NCI-H2171 (cell line): ENCODE measurements at places on chromosomes 3 and 15.
A peak's percentile ranks its signal among the peaks of the same experiment; 100 is the strongest.

- DNase-seq, result no peak
Measured at GRCh38 chr3:81789691-81790090, 28.2 kb upstream of the GBE1 start.

- no peak for DNase-seq
Measured at GRCh38 chr3:87867001-87867400, 191.8 kb downstream of the CGGBP1 start.

DNA sequence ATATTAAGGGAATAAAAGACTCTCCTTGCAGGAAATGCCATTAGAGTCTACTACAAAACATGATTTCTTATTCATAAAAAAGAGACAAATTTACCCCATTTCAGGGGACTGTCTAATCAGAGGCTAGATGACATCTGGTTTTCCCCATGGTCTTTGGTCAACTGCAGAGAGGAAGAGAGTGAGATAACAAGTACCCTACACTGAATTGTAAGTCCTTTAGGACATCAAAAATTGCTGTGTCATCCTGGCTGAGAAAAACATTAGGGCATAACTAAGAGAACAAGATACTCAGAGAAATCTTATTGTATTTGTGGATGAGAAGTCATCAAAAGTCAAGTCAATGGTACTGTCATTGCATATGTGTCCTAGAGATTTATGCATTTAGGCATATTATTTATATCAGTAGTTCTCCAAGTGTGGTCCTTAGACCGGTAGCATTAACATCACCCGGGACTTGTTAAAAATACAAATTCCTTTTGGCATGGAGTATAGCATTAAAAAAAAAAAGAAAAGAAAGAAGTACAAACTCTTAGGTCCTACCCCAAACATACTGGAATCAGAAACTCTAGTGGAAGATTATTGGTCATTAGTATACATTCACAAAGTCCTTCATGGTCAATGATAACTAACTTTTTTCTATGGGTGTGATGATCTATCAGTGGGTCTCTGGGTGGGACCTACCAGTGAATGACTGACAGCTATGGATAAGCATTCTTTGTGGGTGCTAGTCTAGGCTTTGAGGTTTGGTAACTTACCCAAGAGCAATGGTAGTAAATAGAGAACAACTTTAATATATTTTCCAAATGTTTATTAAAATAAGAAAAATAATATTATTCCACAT is 29.0 kb upstream of the TBC1D5 start:
- DNase-seq, result no peak

DNA sequence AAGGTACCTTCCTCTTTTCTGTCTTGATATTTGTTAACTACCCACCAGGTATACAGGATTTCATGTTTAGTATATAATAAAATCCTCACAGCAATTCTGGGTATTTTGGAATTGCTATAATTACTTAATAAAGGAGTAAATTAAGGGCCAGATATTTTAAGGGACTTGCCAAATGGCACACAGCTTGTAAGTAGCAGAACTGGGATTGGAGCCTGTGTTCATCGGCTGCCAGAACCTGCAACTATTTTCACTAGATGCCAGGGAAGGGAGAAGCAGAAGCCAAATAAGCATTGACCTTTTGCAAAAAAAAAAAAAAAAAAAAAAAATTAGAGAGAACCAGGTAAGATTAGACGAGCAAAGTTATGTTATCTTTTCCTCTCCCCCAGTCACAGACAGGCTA is 683.3 kb upstream of the CADM2 start:
- DNase-seq, result no peak

GRCh38 chr15:78873793-78874765 is 1.4 kb downstream of the MORF4L1 start:
- no peak for DNase-seq

- no peak for DNase-seq
Measured at GRCh38 chr15:73607843-73608242, 25.3 kb downstream of the NPTN start.

DNA sequence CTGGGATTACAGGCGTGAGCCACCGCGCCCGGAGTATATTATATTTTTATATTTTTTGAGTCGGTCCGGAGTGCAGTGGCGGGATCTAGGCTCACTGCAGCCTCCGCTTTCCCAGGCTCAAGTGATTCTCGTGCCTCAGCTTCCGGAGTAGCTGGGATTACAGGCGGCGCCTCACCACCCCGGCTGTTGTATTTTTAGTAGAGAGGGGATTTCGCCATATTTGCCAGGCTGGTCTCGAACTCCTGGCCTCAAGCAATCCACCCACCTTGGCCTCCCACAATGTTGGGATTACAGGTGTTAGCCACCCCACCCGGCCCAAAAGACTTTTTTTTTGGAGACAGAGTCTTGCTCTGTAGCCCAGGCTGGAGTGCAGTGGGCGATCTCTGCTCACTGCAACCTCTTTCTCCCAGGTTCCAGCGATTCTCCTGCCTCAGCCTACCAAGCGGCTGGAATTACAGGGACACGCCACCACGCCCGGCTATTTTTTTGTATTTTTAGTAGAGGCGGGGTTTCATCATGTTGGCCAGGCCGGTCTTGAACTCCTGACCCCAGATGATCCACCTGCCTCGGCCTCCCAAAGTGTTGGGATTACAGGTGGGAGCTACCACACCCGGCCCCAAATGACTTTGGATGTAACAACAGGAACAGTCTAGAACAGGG is 1.0 kb downstream of the ZNF589 start:
- no peak for DNase-seq

DNA sequence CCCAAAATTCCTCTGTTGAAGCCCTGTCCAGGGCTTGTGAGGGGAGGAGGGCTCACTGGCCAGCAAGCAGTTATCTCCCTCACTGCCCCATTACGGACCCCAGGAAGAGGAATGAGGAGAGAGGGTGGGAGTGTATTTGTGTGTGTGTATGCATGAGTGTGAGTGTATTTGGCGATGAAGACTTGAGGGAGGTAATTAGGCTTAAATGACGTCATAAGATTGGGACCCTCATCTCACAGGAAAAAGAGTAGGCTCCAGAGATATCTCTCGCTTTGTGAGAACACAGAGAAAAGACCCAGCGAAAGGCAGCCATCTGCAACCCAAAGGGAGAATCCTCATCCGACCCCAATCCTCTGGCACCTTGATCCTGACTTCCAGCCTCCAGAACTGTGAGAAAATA is 32.2 kb downstream of the ADCY5 start:
- no peak for DNase-seq

- DNase-seq, result no peak
Measured at GRCh38 chr3:33581666-33582065, 136.4 kb downstream of the CLASP2 start.

GRCh38 chr3:53038679-53039375 is 7.0 kb downstream of the SFMBT1 start:
- DNase-seq, result no peak

DNA sequence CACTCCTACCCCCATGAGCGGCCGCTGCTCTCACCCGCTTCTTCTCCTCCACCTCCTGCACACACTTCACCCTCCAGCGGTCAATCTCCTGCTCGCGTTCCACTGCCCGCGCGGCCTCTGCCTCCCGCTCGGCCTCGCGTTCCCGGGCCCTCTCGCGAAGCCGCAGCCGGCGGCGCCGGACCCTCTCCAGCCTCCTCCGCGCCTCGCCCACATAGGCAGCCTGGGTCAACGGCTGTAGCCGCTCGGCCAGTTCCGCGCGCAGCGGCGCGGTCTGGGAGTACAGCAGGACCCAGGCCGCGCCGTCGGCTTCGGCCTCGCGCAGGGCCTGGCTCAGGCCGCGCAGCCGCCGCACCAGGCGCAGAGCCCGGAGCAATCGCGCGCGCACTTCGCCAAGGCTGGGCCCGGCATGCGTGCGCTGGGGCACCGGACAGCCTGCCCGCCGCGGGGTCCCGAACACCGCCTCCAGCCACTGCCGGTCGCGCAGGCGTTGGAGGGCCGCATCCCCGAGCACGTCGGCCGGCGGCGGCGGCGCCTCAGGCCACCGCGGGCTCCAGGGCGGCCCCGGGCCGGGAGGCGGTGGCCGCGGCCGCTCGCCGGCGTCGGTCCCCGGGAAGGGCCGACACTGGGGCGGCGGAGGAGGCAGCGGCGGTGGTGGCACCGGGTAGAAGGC is 595 bp downstream of the PDCD7 start:
- no peak for DNase-seq

DNA sequence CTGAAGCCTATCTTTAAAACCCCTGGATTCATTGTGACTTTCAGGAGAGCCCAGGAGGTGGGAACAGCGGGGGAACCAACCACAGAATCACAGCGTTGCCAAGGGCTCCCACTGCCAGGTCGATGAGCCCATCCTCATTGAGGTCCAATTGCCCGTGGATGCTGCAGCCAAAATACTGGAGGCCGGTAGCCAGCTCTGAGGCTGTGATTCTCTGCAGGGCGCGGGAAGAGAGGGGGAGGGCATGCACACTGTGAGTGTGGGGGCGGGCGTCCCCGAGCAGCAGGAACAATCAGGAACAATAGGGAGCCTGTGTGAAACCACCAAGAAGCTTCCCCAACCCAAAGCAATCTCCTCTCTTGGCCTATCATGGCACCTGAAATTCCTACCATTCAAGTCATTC is 53.4 kb downstream of the FEM1B start:
- no peak for DNase-seq

DNA sequence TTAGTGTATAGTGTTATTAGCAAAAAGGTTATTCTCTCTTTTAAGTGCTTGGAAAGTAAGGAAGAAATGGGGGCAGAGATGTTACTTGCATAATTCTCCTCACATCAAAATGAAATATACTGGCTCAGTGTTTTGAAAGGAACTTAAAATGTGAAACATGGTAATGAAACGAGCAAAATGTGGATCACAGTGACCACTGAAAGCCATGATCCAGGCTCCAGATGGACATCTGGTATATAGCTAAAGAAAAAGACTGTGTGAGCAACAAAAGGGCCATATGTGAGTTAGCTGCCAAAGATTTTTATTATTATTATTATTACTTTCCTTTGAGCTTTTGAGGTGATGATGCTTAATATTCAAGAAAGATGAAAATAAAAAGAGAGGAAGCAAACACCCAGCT is 89.6 kb downstream of the GAP43 start:
- no peak for DNase-seq

DNA sequence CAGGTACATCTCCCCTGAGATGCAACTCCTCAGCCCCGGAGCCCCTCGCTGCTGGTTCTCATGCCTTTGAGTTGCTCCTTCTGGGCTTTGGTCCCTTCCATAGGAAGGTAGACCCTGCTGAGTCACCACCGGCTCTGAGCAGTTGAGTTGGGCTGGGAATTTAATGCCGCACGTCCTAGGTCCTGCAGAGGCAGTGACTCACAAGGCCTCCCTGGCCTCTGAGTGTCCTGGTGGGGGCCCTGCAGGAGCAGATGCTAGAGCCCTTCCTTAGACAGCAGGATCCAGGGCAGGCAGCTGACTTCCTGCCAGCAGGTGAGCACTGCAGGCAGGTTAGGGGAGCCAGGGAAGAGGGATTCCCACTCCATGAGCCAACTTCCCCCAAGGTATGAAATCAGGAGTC is 5.5 kb upstream of the NTRK3 start:
- DNase-seq, result no peak

- DNase-seq, result no peak
Measured at GRCh38 chr3:158506456-158506855, 64.5 kb upstream of the MLF1 start.

GRCh38 chr3:129003578-129004112 is 2.5 kb downstream of the EFCC1 start:
- DNase-seq, result peak; percentile 89

DNA sequence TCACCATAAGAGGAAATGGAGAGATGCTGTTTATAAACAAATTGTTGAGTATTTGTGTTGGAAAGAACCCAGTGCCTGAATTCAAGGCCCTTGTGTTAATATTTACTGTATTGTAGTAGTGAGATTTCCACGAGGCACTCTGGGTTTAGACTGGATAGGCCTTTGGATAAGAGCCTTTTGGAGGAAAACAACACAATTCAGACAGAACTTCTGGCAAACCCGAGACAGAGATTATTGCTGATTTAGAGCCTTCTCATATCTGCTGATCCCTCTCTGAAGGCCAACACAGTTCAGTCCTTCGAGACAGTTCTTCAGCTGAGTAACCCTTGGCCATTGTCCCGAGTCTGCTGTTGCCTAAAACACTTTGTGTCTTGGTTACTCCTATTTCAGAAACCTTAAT is 55.7 kb downstream of the LMCD1 start:
- DNase-seq, result no peak

DNA sequence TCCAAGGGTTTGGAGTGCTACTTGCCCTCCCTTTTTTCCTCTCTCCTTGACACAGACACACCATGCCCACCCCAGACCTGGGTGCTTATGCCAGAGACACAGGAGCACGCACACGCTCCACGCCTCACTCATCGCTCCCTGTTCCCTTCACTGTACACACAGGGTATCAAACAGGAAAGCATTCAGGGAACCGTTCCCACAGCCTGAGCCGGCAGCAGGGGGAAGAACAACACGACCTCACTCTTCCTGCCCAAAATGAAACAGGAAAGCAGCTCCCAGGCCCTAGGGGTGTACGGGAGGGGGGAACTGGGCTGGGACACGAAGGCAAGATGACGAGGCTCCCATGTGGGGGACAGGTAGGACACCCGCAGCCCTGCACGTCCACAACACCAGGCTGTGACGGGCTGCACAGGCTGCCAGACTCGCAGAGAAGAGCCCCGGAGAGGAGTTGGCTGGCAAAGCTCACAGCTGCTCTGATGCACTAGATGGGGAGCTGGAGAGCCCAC is 11.2 kb downstream of the DLL4 start:
- peak; percentile 27 for DNase-seq

- no peak for DNase-seq
Measured at GRCh38 chr15:92095693-92096092, 242.2 kb downstream of the SLCO3A1 start.

DNA sequence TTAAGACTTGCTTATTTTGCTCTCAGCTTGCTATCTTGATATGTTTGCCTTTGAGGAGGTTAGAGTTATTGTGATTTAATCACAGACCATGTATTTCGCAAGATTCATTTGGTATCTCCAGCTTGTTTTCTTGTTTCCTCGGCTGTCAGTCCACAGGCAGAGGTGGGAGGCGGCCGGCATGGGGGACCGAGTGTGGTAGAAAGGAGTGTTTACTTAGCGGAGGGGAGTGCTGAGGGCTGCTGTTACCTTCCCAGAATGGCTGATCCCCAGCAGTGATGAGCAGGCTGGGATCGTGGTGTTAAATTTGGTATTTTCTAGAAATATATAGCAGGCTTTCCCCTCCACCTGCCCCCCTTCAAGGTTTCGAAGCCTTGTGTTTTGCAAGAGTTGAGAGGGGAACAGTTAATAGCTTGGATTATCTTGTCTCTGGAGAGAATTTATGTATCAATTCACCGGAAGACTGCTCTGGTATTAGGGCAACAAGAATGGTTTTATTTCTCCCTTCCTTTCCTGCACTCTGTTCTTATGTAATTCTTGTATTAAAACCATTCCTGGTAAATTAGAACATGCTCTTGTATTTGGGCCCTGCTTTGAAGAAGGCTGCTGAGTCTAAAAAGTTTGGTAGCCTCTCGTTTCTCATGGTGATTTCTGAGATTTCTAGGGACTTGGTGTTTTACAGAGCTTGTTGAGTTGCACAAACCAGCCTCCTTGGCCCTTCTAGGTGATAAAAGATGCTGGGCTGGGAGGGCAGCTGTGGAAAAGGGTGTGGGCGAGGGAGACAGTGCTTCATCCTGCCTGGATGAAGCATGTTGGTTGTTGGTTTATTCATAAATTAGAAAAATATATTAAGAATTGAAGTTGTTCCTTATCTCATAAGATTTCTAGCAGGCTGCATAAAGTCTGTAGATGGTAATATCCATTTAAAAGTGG is 151.4 kb downstream of the IGF1R start:
- peak; percentile 11 for DNase-seq

- no peak for DNase-seq
Measured at GRCh38 chr15:54599386-54599785, 597.4 kb downstream of the RSL24D1 start.
